Renal cortex interstitium (tissue), 15 donors: ENCODE measurements at places on chromosomes 6 and 20.

DNA sequence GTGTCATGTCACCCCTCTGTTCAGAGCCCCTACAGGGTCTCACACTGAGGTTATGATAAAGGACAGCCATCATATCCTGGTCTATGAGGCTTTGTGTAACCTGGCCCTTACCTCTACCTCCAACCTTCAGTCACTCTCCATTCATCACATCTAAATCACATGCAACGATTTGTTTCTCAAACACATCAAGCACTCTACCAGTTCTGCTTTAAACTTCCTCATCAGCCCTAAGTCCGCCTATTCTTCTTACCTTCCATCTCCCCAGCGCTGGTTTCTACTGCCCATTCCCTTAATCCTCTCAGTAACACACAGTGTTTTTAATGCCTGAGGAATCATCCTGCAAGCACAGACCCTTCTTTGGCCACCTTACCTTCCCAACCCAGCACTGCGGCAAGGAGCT, 17.9 kb upstream of the BACH2 start:
- DNase-seq: no peak

DNA sequence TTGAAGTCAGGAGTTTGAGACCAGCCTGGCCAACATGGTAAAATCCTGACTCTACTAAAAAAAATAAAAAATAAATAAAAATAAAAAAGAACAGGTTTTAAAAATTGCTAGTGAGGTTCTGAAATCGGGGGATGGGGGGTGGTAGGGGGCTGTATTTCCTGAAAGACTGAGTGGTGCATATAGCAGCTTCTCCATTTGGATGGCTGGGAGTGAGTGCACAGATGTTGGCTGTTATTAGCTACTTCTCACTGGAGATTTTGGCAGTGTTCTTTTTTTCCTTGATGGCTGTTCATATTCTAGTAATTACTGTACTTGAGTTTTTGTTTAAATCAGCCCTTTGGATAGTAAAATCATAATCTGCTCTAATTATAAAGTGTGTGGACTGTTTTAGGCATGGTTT, 79.8 kb downstream of the RTN4IP1 start:
- no peak for DNase-seq

- DNase-seq: no peak
Measured at GRCh38 chr6:141874930-141875602, 257.7 kb upstream of the GJE1 start.

DNA sequence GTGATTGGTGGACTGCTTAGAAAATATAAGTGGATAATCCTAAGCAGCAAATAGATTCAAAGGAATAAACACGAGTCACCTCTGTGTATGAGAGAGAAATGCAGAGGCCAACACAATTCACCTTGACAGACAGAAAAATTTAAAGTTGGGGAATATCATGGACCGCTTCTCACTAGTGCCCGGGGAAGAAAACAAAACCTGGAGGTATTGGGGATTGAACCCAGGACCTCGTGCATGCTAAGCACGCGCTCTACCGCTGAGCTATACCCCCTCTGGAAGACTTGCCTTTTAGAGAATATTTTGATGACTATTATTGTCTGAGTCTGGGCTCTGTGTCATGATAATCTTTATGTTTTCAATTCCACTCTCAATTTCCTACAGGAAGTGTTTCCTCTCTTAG, 111.9 kb downstream of the TRIM27 start:
- no peak for DNase-seq

DNA sequence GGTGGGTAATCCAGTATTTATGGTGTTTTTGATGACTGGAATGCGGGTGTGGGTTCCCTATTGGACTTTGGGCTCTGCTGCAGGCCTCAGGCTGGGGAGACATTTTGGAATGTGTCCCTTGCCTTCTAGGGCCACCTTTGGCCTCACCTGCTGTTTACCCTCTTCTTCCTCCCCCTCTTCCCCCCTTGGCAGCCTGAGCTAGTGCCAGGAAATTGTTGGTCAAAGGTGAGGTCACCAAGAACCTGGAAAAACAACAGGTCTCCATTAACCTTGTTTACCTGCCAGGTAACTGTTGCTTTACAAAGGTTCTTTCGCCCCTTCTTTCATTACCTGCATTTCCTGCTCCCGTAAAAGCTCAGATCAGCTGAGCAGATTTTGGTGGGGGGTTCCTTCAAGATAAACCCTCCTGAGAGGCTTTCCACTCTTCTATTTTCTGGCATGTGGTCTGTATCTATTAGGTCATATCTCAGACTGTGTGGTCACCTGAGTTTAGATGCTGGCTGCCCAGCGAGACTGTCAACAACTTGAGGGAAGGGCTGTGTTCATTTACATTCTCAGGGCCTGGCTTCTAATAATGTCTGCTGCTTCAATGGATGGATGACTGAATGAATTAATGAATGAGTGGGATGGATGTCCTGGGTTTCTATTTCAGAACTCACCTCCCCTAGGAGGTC, 34.7 kb downstream of the VEGFA start:
- no peak for DNase-seq

GRCh38 chr20:62355878-62356588, 11.1 kb downstream of the LAMA5 start:
- DNase-seq: no peak

DNA sequence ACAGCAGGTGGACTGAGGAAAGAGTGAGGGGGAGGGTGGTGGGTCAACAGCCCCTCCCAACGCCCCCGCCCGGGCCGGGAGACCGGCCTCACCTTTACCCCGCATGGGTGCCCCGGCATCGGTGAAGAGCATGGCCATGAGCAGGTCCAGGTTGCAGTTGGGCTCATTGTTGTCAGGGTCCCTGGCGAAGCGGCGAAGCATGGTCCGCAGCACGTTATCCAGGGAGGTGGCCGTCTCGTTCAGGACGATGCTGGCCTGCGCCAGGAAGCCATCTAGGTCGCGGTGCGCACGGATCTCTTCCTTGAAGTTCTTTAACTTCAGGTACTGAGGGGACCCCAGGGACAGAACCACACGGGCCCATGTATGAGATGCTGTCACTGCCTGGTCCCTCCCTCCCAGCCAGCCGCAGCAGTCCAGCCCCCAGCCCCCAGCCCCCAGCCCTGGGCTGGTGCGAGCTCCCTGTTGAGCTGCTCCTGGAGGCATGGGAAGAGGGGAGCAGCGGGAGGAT, 4.9 kb downstream of the SLC4A11 start:
- DNase-seq: no peak

GRCh38 chr6:108728826-108729225, 119.4 kb upstream of the ARMC2 start:
- DNase-seq: no peak

GRCh38 chr20:49696594-49696993, 17.1 kb downstream of the B4GALT5 start:
- DNase-seq: no peak

GRCh38 chr20:36264426-36265246, 28.4 kb downstream of the AAR2 start:
- DNase-seq: no peak

- DNase-seq: no peak
Measured at GRCh38 chr6:43871933-43872332, 101.9 kb downstream of the VEGFA start.

DNA sequence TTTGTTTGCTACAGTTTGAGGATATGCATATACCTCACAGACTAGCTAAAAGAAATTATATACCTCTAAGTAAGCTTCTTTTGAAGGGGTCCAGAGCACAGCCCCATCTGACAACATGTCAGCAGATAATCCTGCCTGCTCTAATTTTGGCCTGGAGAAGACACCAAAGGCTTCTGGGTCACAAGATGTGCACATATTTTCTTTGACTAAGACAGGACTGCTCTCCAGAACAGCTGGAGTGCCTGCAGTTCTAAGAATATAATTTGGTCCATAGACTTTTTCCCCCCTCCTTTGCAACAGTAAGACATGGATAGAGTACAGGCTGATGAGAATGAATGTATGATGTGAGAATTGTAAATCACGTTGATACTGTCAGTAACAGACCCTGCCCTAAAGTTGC, 107.9 kb upstream of the KCNK16 start:
- no peak for DNase-seq

DNA sequence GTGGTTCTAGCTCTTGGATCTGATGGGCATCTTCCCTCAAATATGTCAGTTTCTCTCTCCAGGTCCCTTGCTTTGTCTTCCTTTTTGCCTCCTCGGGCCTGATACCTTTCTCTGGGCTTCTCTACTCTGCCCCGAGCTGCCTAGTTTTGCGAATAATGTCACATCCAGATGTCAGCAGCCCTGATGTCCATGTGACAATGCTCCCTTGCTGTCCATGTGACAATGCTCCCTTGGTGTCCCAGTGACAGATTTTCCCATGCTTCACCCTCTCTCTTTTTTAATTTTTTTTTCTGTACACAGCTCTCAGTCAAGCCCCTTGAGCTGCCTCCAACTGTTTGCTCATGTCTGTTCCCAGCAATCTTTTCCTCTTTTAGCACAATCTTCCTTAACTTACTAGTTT, 6.4 kb downstream of the TRAF3IP2 start:
- DNase-seq: no peak

DNA sequence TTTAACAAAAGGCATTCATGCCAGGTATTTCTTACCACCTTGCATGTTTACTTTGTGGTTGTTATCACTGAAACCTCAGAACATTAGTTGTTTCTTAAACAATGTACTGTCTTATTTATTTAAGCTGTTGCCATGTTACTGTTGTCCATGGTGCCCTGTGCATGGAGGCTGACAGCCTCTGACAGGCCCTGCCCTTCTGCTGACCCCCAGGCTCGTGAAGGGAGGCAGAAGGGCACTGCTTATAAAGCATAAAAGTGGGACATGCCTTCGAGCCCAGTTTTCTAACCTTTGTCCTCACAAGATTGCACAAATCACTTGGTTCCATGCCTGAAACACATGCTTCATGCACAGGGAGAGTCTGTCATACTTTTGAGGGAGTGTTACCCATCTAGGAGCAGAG, 46.7 kb upstream of the CLIC5 start:
- DNase-seq: no peak

GRCh38 chr6:41519305-41519744, 26.9 kb upstream of the FOXP4 start:
- no peak for DNase-seq

DNA sequence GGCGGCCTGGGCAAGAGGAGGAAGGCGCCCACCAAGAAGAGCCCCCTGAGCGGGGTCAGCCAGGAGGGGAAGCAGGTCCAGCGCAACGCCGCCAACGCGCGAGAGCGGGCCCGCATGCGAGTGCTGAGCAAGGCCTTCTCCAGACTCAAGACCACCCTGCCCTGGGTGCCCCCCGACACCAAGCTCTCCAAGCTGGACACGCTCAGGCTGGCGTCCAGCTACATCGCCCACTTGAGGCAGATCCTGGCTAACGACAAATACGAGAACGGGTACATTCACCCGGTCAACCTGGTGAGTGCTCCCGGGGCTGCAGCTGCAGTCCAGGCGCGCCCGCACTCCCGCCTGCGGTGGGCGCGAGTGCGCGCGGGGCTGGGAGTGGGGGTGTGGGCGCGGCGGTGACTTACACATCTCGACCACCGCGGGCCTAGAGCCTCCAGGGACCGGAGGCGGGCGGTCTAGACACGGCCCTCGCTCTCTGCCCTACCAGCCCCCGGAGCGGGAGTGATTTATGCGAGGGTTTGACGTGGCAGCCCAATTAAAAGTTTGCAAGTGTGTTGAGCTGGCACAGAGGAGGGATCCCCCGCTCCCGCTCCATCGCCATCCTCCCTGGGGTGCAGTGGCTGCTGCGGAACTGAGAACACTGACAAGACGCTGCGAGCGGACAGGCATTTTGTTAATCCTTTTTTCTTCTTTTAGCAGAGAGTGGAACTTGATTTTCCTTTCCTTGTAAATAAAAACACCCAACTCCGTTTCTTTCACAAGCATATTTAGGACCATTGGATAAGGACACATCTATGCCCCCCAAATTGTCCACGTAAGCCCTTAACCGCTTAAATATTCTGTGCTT, 867 bp downstream of the TCF21 start:
- DNase-seq: no peak

DNA sequence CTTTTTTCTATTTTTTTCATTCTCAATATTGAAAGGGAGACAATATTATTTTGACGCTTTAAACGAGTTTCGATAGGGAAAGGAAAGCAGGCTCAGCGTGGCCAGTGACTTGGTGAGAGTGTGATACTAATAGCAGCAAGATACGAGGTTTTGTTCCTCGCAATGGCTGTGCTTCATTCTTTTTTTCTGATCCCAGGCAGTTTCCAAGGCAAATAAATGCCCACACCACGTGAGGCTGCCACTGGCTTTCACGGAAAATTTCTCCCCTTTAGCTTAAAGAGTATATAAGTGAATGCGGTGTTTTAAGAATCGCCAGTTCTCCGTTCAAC, 196.4 kb upstream of the ZNF184 start:
- no peak for DNase-seq

- DNase-seq: no peak
Measured at GRCh38 chr20:10622657-10623418, 51.0 kb downstream of the JAG1 start.

- no peak for DNase-seq
Measured at GRCh38 chr20:18999086-18999485, 185.5 kb downstream of the SCP2D1 start.

DNA sequence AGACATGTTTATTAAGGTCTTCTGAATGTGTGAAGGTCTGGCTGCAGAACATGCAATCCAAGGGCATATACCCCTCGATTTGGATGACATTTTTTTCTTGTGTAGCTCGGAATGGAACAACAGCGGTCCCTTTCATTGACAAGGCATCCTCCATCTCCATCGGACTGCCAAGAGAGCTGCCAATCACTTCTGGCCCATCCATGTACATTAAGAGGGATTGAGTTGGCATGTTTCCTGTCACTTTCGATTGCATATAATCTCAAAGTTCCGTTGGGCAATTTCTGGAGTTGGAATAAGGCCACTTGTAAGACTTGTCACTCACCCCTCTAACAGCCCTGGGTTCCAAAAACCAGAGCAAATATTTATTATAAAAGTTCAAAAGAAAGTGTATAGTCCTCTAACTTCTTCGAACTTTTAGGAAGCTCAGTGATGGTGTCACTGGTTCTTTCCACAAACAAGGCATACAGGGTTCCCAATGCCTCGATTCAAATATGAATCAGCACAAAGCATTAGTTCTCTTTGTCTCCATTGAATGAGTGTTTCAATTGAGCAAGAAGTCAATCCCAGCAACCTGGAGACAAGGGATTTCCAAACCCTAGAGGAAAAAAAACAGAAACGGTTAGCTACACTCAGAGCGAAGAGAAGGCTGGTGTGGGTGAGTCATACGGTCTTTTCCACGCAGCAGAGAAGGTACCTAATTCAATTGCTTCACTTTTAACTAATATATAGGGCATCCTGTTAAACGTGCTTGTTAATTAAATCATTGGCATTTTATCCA, 10.9 kb downstream of the ZNF217 start:
- DNase-seq: no peak

DNA sequence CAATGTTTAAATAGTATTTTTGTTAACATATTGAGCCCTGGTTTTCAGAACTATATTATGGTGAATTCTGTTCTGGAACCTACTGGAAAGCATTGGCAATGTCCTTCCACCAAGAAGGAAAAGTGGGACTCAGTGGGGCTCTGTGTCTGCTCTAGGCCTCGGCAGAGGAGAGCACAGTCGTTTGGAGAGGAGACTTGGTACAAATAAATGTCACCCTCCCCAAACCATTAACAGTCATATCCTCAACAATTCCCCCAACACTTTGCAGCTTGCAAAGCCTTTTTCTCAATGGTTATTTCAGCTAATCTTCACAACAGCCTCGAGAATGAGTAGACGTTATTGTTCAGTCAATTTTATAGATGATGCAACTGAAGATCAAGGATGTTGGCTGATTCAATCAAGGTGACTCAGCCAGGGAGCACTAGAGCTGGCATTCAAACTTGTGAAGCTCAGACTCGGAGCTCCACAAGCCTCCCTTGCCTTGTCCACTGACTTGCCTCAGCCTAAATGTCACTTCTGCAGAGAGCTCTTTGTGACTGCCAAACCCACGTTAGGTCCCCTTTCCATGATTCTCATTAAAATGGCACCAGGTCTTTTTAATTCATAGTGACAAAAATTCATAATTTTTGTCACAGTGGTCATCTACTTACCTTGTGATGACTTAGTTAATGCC, 60.6 kb downstream of the TOX2 start:
- no peak for DNase-seq

- no peak for DNase-seq
Measured at GRCh38 chr6:14053811-14054210, 63.8 kb upstream of the CD83 start.
